NCI-H1436 treated with DMSO at 0.1 percent for 48 hours (cell line): ENCODE measurements at places on chromosomes 4 and X.

DNA sequence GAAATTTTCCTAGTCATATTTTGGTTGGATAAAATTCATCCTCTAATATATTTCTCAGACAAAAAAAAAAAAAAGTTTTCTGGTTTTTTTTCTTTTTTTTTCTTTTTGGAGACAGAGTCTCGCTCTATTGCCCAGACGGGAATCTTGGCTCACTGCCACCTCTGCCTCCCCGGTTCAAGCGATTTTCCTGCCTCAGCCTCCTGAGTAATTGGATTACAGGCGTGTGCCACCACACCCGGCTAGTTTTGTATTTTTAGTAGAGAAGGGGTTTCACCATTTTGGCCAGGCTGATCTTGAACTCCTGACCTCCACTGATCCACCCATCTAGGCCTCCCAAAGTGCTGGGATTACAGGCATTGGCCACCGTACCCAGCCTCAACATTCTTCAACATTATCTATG is 432.7 kb upstream of the PABPC4L start:
- no peak for DNase-seq

GRCh38 chr4:74663631-74664030 is 130.7 kb downstream of the BTC start:
- no peak for DNase-seq

GRCh38 chrX:69153060-69153730 is 12.1 kb downstream of the PJA1 start:
- no peak for DNase-seq

DNA sequence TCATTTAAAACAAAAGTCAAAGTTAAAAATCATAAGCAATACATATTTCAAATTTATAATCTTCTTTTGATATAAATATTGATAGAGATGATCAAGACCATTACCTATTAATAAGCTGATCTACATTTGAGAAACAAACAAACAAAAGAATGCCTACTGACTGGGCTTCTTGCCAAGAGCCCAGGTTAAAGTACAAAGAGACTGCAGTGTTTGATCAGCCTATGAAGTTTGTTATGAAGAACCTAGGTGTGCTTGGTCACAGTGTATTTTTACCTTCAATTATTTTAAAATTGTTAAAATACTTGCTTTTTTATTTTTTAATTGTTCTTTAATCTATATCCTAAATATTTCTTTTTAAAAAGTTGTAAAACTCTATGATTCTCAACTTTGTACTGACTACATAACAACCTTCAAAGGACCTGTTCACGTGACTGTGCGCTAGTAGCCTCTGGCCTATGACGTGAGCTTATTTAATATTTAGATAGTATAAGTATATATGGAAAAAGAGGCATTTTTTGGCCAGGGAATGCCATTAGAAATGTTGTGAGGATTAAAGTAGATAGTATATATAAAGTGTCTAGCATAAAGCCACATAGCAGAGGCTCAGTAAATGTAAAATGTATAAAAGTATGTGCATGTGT is 11.4 kb upstream of the SLC39A8 start:
- DNase-seq = no peak

DNA sequence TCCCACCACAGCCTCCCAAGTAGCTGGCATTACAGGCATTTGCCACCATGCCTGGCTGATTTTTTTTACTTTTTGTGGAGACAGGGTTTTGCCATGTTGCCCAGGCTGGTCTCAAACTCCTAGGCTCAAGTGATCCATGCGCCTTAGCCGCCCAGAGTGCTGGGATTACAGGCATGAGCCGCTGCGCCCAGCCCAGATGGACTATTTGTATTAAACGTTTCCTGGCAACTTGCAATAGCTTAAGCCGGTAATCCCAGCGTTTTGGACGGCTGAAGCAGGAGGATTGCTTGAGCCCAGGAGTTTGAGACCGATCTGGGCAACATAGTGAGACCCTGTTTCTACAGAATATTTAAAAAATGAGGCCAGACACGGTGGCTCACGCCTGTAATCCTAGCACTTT is 18.4 kb downstream of the UBE2K start:
- DNase-seq = no peak
